Endothelial cell (in vitro differentiated cells): ENCODE measurements at places on chromosomes 4 and X.

GRCh38 chrX:24777660-24778059 lies 83.9 kb downstream of the POLA1 start:
- DNase-seq: no peak

- DNase-seq: no peak
Measured at GRCh38 chr4:65600656-65601055, 69.6 kb downstream of the EPHA5 start.

GRCh38 chr4:181517491-181517890 lies 725.7 kb upstream of the TENM3 start:
- DNase-seq: no peak

DNA sequence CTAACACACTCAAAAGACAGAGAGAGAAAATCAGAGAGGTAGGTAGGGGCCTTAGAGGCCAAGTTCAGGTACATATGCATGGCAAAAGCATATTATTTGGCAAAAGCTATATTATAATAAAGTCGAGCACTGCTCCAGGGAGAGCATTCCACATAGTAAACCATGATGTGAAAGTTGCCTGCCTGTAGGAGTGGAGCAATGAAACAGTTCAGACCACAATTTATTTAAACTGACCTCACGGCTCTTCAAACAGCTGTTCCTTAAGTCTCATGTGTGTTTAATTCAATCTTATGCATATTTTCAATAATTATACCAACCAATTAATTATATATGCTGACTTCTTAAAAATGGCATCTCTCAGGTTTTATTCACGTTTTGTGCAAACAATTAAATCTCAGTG lies 3.3 kb downstream of the RFC1 start:
- DNase-seq: no peak

GRCh38 chrX:121161501-121161933 lies 114.1 kb downstream of the GLUD2 start:
- DNase-seq: no peak

- DNase-seq: no peak
Measured at GRCh38 chr4:83906561-83906960, 370.7 kb downstream of the GPAT3 start.

- DNase-seq: no peak
Measured at GRCh38 chrX:78048052-78048451, 56.0 kb upstream of the PGK1 start.

DNA sequence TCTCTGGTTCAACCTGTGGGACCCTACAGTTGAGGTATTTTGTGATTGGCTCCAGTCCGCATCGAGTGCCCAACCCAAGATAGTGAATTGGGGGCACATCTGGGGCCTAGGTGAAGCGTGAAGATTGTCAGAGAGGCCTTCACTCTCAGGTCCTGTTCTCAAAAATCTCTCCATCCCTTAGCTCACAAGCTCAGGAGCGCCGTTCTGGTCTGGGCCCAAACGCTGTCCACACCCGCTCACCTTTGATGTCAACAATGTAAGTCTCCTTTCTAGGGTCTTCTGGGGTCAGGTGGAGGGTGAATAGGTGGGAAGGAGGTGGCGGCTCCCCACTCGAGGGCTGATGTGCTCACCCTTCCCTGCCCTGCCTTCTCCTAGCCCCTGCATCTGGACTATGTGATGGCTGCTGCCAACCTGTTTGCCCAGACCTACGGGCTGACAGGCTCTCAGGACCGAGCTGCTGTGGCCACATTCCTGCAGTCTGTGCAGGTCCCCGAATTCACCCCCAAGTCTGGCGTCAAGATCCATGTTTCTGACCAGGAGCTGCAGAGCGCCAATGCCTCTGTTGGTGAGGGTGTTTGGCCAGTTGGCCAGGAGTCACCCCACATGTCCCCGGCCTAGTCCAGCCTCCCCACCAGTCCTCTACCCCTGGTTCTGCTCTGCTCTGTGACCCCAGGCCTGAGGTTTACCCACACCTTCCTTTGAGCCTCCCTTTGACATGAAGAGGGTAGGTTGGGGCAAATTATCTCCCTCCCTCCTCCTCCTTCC lies 7.6 kb upstream of the CDK16 start:
- no peak for DNase-seq

DNA sequence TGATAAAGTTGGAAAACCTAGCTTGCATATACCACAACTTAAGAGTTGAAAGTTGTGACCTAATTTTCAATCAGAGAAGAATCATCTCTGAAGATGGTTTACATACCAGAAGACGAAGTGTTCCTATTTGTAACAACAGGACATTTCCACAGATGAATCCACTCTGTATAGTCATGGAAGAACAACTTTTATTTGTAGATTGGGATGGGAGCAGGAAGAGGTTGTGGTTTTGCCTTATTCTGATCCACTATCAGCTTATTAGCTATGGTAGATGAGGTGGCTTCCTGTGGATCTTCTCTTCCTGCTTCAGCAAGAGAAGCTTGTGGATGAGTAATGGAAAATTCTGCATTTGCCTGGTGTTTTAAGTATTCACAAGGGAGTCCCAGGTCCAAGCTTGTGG lies 18.6 kb upstream of the SUPT20HL1 start:
- DNase-seq: no peak

GRCh38 chr4:5237086-5237660 lies 185.9 kb downstream of the STK32B start:
- no peak for DNase-seq

- DNase-seq: no peak
Measured at GRCh38 chr4:141329174-141329569, 108.5 kb downstream of the ZNF330 start.

- no peak for DNase-seq
Measured at GRCh38 chrX:40083120-40083978, 14.4 kb downstream of the BCOR start.

- DNase-seq: no peak
Measured at GRCh38 chrX:128078545-128078944, 26.3 kb upstream of the ACTRT1 start.

DNA sequence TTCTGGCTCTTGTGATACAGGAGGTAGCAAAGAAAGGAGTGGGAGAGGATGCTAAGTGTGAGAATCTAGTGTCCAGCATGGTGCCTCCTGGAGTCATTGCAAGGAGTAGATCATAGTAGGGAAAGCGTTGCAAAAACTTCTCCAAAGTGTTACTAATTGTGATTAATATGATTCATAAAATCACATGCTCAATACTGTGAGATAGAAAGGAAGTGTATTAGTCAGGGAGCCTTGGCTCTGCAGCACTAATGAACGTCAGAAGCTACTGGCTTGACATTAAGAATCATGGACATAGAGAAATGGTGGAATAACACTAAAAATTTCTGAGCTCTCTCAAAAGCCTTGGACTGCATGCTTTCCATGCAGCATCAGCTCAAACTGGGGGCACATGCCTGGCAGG lies 299.1 kb downstream of the EVC2 start:
- DNase-seq: no peak

- DNase-seq: no peak
Measured at GRCh38 chr4:31548823-31549222, 828.7 kb downstream of the PCDH7 start.

DNA sequence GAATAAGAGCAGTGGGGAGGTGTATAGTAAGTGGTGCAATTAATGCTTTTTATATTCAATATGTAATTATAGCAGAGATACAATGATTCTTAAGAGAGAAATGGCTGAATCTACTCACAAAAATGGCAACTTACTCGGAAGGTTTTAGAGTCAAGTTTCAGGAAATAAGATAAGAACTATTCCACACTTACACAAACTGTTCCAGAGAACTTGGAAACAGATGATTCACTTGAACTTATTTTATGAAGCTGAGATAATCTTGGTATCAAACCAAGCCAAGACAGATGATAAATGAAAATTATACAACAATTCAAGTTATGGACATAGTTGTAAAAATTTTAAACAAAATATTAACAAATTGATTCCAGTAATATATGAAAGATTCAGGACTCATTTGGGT lies 311.3 kb upstream of the HS3ST1 start:
- no peak for DNase-seq

- DNase-seq: no peak
Measured at GRCh38 chr4:33184657-33185290, 2464.6 kb downstream of the PCDH7 start.

- DNase-seq: no peak
Measured at GRCh38 chr4:960636-961350, 12.6 kb downstream of the DGKQ start.

- DNase-seq: no peak
Measured at GRCh38 chr4:17033025-17033767, 134.8 kb upstream of the LDB2 start.

- DNase-seq: no peak
Measured at GRCh38 chr4:148052448-148052847, 320.6 kb downstream of the ARHGAP10 start.

GRCh38 chrX:70635669-70636068 lies 191.0 kb downstream of the DLG3 start:
- no peak for DNase-seq

DNA sequence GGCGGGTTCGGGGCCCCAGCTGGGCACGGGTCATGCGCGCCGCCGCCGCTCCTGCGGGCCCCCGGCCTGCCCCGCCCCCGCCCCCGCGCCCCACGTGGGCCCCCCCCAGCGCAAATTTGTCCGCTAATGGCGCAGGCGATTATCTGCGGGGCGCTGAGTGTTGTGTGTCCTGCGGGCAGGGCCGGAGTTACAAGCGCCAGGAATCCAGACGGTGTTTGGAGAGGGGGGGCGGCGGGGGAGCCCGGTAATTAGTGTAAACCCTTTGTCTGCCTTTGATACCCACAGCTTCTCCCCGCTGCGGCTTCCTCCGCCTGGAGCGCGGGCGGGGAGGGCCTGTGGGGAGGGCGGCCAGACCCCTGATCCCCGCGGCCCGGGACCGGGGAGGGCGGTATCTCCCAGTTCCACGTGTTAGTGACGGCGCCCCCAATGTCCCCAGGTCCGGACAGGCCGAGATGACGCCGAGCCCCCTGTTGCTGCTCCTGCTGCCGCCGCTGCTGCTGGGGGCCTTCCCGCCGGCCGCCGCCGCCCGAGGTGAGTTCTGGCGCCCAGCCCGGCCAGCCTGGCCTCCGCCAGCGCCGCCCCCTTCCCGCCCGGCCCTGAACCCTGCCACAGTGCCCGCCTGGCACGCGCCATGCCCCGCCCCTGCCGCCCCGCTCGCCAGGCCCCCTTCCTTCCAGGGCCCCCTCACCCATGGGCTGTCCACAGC lies 761 bp downstream of the FGFRL1 start:
- DNase-seq: no peak

GRCh38 chr4:149466446-149466845 lies 349.2 kb downstream of the IQCM start:
- DNase-seq: no peak

DNA sequence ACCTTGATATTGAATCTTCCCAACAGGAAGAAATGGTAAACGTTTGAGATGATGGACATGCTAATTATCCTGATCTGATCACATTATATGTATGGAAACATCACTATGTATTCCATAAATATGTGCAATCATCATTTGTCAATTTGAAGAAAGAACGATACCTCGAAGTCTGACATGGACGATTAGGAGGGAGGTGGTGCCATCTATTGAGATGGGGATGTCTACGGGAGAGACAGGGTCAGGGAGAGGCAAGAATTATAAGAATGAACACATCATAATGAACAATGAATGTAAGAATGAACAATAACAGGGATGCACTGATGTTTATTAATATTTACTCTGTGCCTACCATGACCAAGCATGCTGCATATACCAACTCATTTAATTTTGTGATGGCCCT lies 93.7 kb upstream of the SOD3 start:
- no peak for DNase-seq

DNA sequence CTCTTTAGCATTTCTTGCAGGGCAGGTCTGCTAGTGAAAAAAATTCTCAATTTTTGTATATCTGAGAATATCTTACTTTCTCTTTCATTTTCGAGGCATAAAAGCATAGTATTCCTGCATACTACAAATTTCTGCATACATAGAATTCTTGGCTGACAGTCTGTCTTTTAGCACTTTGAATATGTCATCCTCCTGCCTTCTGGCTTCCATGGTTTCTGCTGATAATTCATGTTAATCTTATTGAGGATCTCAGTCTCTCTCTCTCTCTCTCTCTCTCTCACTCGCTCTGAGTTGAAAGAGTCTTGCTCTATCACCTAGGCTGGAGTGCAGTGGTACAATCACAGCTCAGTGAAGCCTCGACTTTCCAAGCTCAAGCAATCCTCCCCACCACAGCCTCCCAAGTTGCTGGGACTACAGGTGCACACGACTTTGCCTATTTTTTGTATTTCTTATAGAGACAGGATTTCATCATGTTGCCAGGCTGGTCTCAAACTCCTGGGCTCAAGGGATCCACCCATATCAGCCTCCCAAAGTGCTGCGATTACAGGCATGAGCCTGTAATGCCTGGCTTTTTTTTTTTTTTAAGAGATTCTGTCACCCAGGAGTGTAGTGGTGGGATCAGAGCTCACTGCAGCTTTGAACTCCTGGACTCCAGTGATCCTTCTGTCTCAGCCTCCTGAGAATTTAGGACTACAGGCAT lies 161.3 kb downstream of the FNIP2 start:
- no peak for DNase-seq

DNA sequence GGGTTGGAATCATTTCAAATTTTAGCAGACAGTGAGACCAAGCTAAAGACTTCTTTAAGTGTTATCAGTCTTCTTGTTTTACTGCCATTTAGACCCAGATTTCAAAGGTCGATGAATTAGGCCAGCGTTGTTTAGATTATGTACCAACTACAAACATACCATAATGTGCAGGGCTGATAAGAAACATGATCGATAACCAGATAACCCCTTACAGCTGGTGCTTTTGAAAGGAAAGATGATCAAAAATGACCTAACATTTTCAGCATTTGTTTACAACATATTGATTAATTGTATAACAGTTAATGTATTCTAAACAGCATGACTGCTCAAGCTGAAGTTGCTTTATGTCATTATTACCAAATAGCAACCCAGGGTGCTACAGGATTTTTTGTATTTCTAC lies 400.4 kb upstream of the FAM241A start:
- no peak for DNase-seq

GRCh38 chr4:41069838-41070237 lies 144.5 kb downstream of the APBB2 start:
- no peak for DNase-seq

DNA sequence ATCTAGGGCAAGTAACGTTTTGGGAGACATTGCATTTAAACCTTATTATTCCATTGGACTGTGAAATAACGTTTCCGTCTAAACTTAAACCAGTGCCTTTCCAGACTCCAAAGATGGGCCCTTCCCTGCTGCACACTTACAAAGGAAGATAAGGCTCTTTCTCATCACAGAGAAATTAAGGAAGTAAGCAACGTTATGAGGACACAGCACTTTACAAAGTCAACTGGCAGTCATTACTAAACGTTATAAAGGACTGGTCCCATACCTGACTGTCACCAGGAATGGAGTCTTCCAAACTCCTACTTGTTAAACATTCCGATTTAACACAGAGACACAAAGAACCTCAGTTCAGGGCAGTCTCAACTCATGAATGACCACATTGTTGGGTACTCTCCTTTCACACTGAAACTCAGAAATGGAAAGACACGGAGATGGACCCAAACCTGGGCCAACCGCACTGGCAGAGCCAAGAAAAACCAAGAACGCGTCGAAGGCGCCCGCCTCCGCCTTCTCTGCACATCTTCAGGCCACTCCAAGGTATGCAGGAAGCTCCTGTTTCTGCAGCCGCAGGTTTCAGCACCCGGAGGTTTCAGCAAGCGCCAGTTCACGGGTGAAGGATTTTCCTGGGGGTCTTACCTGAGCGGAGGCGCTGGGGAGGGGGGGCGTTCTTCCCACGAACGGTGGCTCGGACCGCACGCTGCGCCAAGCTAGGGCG lies 670 bp downstream of the PAPSS1 start:
- no peak for DNase-seq

GRCh38 chrX:69051901-69052300 lies 113.4 kb downstream of the PJA1 start:
- DNase-seq: no peak

- DNase-seq: no peak
Measured at GRCh38 chr4:37719021-37719420, 32.8 kb upstream of the RELL1 start.

GRCh38 chrX:103151799-103152198 lies 58.9 kb upstream of the NXF3 start:
- no peak for DNase-seq
